ENCODE measurements at places on chromosomes 1 and 21. TPM values are rescaled to one million over a fixed set of nuclear protein-coding genes. Genes with fewer than 3 reads are reported as not detected.

The AMY1A gene
- total RNA-seq, result not detected

The CLCA1 gene
- 0.08 TPM for total RNA-seq

The KIF17 gene
- 3.9 TPM for total RNA-seq

The ADAM30 gene
- total RNA-seq, result not detected

The GSTM2 gene
- 10.2 TPM for total RNA-seq

The TLCD4 gene
- 2.9 TPM for total RNA-seq

The TRNP1 gene
- 81.2 TPM for total RNA-seq

The TP73 gene
- total RNA-seq, result 4.7 TPM

The APCS gene
- total RNA-seq, result 0.33 TPM

The TNFRSF9 gene
- total RNA-seq, result 0.23 TPM

The SIK1 gene
- 32.3 TPM for total RNA-seq

The CTH gene
- 4.7 TPM for total RNA-seq

The CXADR gene
- total RNA-seq, result 24.7 TPM

The CFAP410 gene
- 11.8 TPM for total RNA-seq

The RYR2 gene
- total RNA-seq, result 0.03 TPM

The CLCNKB gene
- not detected for total RNA-seq

The TFAP2E gene
- total RNA-seq, result 3.2 TPM

The AK2 gene
- 213 TPM for total RNA-seq

The TTF2 gene
- 32.7 TPM for total RNA-seq

The RGS4 gene
- total RNA-seq, result 0.26 TPM

The CFAP141 gene
- total RNA-seq, result not detected

The SLC35F3 gene
- total RNA-seq, result 19.1 TPM

The GNAT2 gene
- total RNA-seq, result 0.44 TPM

The PHLDA3 gene
- 12.3 TPM for total RNA-seq
